ENCODE measurements at places on chromosomes 4 and X.

DNA sequence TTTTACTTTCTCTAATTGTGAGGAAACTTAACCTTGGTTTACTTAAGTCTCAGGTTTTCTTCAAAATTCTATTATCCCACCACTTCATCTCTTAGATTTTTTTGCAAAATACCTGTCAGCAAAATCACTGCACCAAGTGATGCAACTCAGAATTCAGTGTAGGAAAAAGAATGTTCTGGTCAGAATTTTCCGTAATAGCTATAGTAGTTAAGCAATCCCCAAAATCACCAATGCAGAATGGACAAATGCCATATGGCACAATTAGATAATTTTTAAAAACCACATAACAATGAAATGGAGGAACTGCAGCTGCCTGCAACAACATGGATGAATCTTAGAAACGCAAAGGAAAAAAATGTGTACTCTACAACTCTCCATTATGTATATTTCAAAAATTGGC lies 373.1 kb downstream of the NAF1 start:
- no peak for DNase-seq

- no peak for DNase-seq
These were observed 171.1 kb downstream of the LARP7 start for GRCh38 chr4:112808001-112808400.

GRCh38 chrX:123322536-123322935 lies 138.5 kb downstream of the GRIA3 start:
- DNase-seq = no peak

GRCh38 chr4:51851090-51851936 lies 8.4 kb downstream of the DCUN1D4 start:
- no peak for DNase-seq

GRCh38 chrX:48997865-48998264 lies 4.2 kb downstream of the GRIPAP1 start:
- DNase-seq = no peak

GRCh38 chr4:36054694-36055422 lies 189.5 kb downstream of the ARAP2 start:
- no peak for DNase-seq

DNA sequence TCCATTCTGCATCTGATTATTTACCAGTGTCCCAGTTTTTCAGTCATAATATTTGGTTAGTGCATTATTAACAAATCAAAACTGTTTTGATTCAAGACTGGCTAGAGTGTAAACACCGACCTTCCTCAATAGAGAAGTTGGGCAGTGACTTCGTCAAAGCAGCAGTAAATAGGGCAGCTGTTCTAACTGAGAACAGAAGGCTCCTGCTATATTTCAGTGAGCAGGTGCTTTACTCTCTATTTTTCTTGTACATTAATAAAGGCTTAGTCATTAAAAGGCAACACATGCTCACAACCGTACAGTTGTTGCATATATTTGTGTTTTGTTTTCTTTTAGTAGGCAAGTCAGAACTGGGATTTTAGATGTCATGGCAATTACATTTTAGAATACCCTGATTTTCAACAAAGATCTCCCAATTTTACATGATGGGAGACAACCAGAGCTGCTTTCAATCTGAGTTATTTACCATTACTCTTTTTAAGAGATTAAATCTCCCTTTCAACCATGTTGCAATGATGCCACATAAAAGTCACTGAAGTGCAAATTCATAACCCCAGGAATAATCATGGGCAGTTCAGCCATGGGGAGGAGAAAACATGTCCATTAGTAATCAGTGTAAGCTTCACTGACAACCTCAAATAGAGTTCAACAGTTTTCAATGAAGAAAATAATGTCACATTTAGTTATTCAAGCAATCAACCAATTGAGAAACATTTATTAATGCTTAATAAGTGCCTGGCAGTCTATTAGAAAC lies 233.3 kb downstream of the NDST4 start:
- no peak for DNase-seq

- DNase-seq = no peak
These were observed 24.5 kb downstream of the WDR17 start for GRCh38 chr4:176090115-176090514.

DNA sequence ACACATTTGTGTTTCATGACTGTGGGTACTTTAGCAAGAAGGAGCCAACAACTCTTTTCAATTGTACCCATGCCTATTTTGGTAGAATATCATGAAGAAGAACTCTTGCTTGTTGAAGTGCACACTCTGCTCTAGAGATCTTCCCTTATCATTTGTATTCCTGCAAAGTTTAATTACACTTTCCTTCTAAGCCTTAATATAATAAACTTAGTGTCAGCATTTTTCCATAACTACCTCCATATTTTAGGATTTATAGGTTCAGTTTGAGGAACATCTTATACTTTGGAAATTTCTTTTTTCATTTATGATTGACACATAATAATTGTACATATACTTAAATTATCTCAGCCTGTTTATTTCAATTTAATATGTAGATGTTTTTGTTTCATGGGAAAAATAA lies 19.1 kb downstream of the FAM47B start:
- DNase-seq = no peak

DNA sequence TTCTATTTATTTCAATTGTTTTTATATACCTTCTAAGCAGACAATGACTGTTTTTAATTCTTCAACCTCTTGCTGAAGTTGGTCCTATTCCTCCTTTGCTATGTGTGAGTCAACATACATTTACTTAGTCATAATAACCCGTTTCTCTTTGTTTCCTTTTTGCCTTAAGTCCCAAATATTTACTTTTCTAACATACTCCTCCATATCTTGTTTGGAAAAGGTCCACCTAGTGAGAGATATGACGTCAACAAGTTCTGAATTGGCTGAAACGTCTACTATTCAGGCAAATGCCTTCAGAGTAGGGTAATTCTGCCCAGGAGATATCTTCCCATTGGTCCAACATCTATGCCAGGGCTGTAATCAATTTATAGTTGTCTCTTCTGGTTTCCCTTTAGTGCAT lies 179.3 kb upstream of the GEMIN8 start:
- DNase-seq = no peak

DNA sequence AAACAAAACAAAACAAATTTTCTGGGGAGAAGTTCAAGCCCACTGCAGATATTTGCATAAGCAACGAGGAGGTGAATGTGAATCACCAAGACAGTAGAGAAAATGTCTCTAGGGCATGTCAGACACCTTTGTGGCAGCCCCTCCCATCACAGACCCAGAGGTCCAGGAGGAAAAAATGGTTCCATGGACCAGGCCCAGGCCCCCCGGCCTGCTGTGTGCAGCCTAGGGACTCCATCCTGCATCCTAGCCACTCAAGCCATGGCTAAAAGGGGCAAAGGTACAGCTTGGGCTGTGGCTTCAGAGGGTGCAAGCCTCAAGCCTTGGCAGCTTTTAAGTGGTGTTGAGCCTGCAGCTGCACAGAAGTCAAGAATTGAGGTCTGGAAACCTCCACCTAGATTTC lies 54.0 kb downstream of the LPAR4 start:
- no peak for DNase-seq

DNA sequence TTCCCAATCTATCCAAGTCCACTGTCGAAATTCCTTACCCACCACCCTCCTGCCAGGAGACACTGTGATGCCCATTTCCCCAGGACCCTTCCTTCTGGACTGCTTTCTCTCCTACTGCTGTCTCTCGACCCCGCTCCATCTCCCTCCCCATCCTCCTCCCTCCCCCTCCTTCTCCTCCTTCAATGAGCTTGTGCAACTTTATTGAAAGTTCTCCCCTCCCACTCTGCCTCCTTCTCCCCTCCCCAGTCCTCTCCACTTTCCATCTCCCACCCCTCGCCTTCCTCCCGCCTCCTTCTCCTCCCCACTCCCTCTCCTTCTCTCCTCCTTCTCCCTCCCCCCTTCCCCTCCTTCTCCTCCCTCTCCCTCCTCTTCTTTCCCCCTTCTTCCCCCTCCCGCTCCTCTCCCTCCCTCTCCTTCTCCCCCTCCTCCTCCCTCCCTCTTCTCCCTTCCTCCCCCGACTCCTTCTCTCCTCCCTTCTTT lies 116.6 kb upstream of the FAT1 start:
- DNase-seq = no peak

DNA sequence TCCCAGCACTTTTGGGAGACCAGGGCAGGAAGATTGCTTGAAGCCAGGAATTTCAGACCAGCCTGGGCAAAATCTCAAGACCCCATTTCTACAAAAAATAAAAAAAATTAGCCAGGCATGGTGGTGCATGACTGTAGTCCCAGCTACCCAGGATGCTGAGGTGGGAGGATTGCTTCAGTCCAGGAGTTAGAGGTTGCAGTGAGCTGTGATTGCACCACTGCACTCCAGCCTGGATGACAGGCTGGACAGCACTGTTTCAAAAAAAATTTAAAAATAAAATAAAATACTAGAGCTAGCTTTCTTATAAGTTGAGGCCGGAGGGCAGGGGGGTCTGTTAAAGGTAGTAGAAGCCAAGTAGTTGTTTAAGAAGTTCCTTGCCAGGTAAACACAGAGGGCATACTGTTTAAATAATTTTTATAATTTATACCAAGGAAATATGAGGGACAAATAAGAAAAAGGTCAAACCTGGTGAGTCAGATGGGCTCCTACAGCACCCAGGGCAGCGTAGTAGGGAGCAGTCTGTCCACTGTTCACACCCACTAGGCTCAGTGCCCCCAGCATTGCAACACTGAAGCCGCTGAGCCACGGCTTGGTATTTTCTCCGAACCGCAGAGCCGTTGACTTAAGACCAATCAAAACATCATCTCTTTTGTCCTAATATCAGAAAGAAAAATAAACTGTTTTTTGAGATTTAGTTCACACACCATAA lies 17.3 kb downstream of the COQ2 start:
- DNase-seq = no peak

- no peak for DNase-seq
These were observed 87.1 kb downstream of the TMEM131L start for GRCh38 chr4:153553155-153553818.

DNA sequence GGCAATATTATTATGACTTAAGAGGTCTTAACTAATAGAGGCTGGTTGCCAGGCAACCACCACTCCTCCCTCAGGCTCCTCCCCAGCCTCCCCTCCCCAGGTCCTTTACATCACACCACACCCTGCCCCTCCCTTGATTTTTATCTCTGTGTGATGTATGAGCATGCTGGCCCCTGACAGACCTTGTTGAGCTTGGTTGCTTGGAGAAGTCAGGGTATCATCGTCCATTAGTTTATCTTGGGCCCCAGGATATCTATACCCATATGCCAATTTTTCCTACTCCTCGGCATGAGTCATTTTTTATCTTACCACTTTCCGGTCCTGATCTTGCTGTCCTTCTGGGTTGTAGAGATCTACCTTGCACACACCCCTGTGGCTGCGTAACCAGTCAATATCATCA lies 2.5 kb downstream of the AKAP4 start:
- no peak for DNase-seq

GRCh38 chrX:10047631-10048030 lies 80.5 kb downstream of the CLDN34 start:
- DNase-seq = no peak

DNA sequence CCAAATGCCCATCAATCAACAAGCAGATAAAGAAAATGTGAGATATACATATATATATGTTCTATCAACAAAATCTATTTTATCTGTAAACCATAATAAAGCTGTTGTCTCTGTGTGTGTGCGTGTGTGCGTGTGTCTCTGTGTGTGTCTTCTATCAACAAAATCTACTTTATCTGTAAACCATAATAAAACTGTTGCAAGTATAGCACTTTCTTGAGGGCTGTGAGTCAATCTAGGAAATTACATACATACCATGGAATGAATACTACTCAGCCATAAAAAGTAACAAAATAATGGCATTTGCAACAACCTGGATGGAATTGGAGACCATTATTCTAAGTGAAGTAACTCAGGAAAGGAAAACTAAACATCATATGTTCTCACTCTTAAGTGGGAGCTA lies 12.5 kb upstream of the PLK4 start:
- peak; percentile 49 for DNase-seq

- no peak for DNase-seq
These were observed 28.3 kb downstream of the SEPTIN11 start for GRCh38 chr4:76977736-76978350.

DNA sequence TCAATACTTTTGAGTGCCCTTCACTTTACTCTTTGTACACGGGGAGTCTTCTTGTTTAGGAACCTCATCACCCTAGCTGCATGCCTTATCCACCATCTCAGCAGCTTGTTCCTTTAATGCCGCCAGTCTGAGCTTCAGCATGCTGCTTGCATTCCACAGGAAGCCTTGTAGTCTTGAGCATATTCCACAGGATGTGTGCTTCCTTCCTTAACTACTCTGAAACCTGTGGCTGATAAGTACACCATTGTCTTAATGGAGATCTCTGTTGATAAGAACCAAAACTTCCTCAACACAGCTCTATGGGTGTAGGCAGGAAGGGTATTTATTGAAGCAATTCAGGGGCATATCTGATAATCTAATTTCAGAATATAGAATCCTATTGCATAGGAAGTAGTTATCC lies 24.4 kb upstream of the CCNI start:
- no peak for DNase-seq

GRCh38 chr4:9969526-9970398 lies 51.5 kb downstream of the SLC2A9 start:
- no peak for DNase-seq

- no peak for DNase-seq
These were observed 15.5 kb downstream of the SUV39H1 start for GRCh38 chrX:48711929-48712505.

- DNase-seq = no peak
These were observed 11.3 kb upstream of the DRP2 start for GRCh38 chrX:101208152-101208905.

DNA sequence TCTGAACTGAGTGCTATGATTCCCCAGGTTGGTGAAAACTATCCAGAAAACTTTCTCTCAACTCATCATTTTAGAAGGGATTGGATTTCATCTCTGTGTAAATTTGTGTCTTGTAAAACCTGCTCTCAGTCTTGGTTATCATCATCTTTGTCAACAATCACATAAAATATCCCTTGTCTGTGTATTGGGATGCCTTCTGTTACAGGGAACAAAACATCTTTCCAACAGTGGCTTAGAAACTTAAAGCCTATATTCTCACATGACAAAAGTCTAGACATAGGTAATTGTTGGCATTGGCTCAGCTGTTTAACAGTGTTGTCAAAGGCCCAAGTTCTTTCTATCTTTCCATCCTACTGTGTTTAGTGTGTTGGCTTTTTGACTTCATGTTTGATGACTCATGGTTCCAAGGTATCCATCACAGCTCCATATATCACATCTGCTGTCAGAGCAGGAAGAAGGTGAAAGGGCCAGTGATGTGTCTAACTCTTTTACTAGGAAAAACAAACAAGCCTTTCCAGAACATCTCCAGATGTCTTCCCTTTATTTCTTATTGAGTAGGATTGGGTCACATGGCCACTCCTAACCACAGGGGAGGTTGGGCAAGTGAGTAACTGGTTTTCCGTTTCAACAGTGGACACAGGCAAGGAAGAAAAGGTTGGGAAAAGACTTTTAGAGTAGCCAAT lies 65.0 kb downstream of the PHEX start:
- DNase-seq = no peak

GRCh38 chr4:142091085-142091513 lies 454.7 kb downstream of the IL15 start:
- DNase-seq = no peak

GRCh38 chr4:109816082-109816442 lies 500 bp downstream of the GAR1 start:
- peak; percentile 21 for DNase-seq
